ENCODE measurements at places on chromosomes 3 and 15. TPM values are rescaled to one million over a fixed set of nuclear protein-coding genes. Genes with fewer than 3 reads are reported as not detected.

GRCh38 chr15:89197503-89197971, 23.8 kb downstream of the RLBP1 start:
- no peaks in the 10 kb centered on the region for H3K4me1 ChIP-seq
- H3K36me3 ChIP-seq: peaks cover 21% of the 10 kb centered on the region

DNA sequence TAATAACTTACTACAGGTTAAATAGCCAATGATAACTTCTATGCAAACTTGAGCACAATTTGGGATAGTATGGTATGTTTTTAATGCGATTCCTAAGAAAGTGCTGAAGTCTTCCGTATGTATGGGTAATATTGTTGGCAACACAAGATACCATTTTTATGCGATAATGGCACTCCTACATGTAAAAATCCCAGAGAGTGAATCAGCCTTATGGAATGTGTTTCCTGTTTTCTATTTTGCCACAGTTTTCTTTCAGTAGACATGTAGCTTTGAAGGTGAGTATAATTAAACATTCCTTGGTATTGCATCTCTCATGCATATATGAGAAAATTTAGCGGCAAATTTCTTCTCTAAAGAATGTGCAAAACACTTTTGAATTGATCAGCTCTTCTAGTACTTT, 396.8 kb upstream of the AZI2 start:
- H3K27ac ChIP-seq: peak overlapping the region; percentile 95
- no peaks in the 10 kb centered on the region for H3K27me3 ChIP-seq
- no peaks in the 10 kb centered on the region for H3K36me3 ChIP-seq
- DNase-seq: no peak

- no peaks in the 10 kb centered on the region for H3K36me3 ChIP-seq
- H3K4me3 ChIP-seq: no peak overlapping the region
- H3K27ac ChIP-seq: no peak overlapping the region
- H3K4me1 ChIP-seq: peaks cover 23% of the 10 kb centered on the region
- H3K27me3 ChIP-seq: no peaks in the 10 kb centered on the region
These were observed 120.9 kb downstream of the BDH1 start for GRCh38 chr3:197434830-197435229.

GRCh38 chr3:146331967-146332366, 81.1 kb upstream of the PLSCR4 start:
- no peaks in the 10 kb centered on the region for H3K27me3 ChIP-seq
- H3K27ac ChIP-seq: no peak overlapping the region
- no peak for DNase-seq
- H3K4me1 ChIP-seq: no peaks in the 10 kb centered on the region
- H3K4me3 ChIP-seq: no peak overlapping the region

GRCh38 chr3:159922861-159923312, 65.7 kb upstream of the IL12A start:
- peaks cover 11% of the 10 kb centered on the region for H3K4me1 ChIP-seq
- H3K4me3 ChIP-seq: no peak overlapping the region
- H3K27me3 ChIP-seq: no peaks in the 10 kb centered on the region
- DNase-seq: no peak
- no peaks in the 10 kb centered on the region for H3K36me3 ChIP-seq

GRCh38 chr15:91947293-91947679, 93.8 kb downstream of the SLCO3A1 start:
- no peaks in the 10 kb centered on the region for H3K27me3 ChIP-seq
- H3K4me1 ChIP-seq: no peaks in the 10 kb centered on the region
- no peak for DNase-seq
- H3K27ac ChIP-seq: no peak overlapping the region
- no peaks in the 10 kb centered on the region for H3K36me3 ChIP-seq
- H3K4me3 ChIP-seq: no peak overlapping the region

DNA sequence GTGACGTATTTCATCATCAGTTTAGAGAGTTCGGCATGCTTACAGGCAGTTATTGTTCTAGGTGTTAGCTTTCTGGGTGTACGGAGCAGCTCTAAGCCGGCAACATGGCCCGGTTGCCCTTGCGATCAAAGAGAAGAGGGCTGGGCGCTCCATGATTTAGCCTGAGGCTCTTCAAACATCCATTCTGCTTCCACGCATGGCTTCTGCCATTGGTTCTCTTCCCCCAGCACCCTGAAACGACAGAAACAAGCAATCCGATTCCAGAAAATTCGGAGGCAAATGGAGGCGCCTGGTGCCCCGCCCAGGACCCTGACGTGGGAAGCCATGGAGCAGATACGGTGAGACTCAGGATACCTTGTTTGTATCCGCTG, 574 bp downstream of the NGRN start:
- peak overlapping the region; percentile 81 for H3K4me3 ChIP-seq
- peaks cover 34% of the 10 kb centered on the region for H3K36me3 ChIP-seq
- DNase-seq: no peak
- H3K27ac ChIP-seq: peak overlapping the region; percentile 94
- H3K4me1 ChIP-seq: peaks cover 27% of the 10 kb centered on the region
- H3K27me3 ChIP-seq: no peaks in the 10 kb centered on the region

DNA sequence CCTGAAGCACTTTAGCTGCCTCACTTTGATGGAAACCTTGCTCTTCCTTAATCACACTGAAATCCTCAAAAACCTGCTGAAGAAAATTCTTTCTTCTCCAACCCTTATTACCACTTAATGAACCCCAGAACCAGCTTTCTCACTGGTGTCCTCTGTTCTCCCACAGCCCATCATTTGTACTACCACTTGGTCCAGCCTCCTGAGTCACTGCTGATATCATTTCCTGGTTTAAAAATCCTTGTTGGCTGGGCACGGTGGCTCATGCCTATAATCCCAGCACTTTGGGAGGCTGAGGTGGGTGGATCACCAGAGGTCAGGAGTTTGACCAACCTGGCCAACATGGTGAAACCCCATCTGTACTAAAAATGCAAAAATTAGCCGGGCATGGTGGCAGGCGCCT, 418.6 kb upstream of the KCNMB2 start:
- no peak overlapping the region for H3K4me3 ChIP-seq
- no peak for DNase-seq
- H3K27me3 ChIP-seq: no peaks in the 10 kb centered on the region
- no peak overlapping the region for H3K27ac ChIP-seq
- H3K4me1 ChIP-seq: no peaks in the 10 kb centered on the region

GRCh38 chr15:84022516-84022915, 213.1 kb upstream of the GOLGA6L4 start:
- no peak overlapping the region for H3K27ac ChIP-seq
- H3K36me3 ChIP-seq: no peaks in the 10 kb centered on the region
- no peaks in the 10 kb centered on the region for H3K27me3 ChIP-seq
- H3K4me1 ChIP-seq: no peaks in the 10 kb centered on the region
- H3K4me3 ChIP-seq: no peak overlapping the region
- no peak for DNase-seq

GRCh38 chr3:102374863-102375634, 59.8 kb upstream of the ZPLD1 start:
- no peak overlapping the region for H3K27ac ChIP-seq
- no peaks in the 10 kb centered on the region for H3K27me3 ChIP-seq
- no peak for DNase-seq
- no peaks in the 10 kb centered on the region for H3K4me1 ChIP-seq

- H3K27me3 ChIP-seq: no peaks in the 10 kb centered on the region
- no peaks in the 10 kb centered on the region for H3K4me1 ChIP-seq
- no peaks in the 10 kb centered on the region for H3K36me3 ChIP-seq
These were observed 34.5 kb downstream of the ESYT3 start for GRCh38 chr3:138468886-138469285.

DNA sequence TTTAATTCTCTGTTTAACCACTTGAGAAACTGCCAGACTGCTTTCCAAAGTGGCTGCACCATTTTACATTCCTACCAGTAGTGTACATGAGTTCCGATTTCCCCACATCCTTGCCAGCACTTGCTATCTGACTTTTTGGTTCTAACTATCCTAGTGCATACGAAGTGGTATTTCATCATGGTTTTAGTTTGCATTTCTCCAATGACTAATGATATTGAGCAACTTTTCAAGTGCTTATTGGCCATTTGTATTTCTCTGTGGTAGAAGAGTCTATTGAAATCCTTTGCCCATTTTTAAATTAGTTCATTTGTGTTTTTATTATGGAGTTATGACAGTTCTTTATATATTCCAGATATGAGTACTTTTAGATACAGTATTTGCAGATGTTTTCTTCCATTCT, 247.8 kb downstream of the GABRB3 start:
- no peak for DNase-seq
- no peak overlapping the region for H3K4me3 ChIP-seq
- H3K27ac ChIP-seq: no peak overlapping the region
- H3K36me3 ChIP-seq: no peaks in the 10 kb centered on the region

GRCh38 chr3:38101811-38102443, 35.0 kb downstream of the ACAA1 start:
- DNase-seq: no peak
- no peaks in the 10 kb centered on the region for H3K36me3 ChIP-seq
- no peak overlapping the region for H3K27ac ChIP-seq
- H3K4me3 ChIP-seq: no peak overlapping the region
- H3K27me3 ChIP-seq: peaks cover 3% of the 10 kb centered on the region

GRCh38 chr15:78059110-78059839, 18.2 kb downstream of the TBC1D2B start:
- H3K4me1 ChIP-seq: peaks cover 58% of the 10 kb centered on the region
- no peak overlapping the region for H3K27ac ChIP-seq
- H3K4me3 ChIP-seq: no peak overlapping the region

DNA sequence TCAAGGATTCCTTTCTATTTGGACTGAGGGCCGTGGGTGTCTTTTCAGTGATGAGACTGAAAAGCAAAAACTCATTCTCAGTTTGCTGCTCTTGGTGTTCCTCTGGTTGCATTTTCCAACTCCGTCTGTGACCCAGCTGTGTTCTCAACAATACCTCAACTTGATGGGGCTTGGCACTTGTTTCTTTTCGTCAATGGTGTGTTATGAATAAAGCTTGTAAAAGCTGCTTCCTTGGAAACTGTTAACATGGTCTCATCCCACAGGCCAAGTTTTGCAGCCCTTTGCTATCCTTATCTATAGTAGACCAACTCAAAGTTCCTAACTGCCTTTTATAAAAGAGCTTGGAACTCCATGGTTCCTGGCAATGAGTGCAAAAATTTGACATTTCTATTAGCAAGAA, 142.5 kb upstream of the UBE2E1 start:
- H3K27ac ChIP-seq: no peak overlapping the region
- peaks cover 53% of the 10 kb centered on the region for H3K4me1 ChIP-seq
- DNase-seq: no peak
- H3K4me3 ChIP-seq: no peak overlapping the region
- no peaks in the 10 kb centered on the region for H3K27me3 ChIP-seq

DNA sequence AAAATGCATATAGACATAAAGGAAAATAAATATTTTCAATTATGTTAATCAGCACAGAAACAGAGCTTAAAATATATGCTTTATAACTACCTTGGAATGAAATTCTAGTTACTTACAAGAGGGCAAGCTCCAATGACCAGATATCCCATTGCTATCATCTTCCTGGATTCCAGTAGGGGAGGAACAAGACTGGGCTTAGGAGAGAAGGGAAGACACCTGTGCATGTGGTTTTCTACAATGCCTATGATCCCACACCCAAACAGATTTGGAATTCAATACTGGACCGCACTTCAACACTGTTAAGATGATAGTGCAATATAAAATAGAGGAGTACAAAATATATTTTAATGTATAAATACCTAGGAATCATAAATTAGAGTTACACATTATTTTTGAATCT, 79.6 kb downstream of the ARPP21 start:
- no peak overlapping the region for H3K27ac ChIP-seq
- H3K36me3 ChIP-seq: no peaks in the 10 kb centered on the region
- no peaks in the 10 kb centered on the region for H3K27me3 ChIP-seq
- H3K4me3 ChIP-seq: no peak overlapping the region

- H3K4me3 ChIP-seq: no peak overlapping the region
- no peaks in the 10 kb centered on the region for H3K27me3 ChIP-seq
- no peaks in the 10 kb centered on the region for H3K4me1 ChIP-seq
These were observed 37.9 kb downstream of the UBR1 start for GRCh38 chr15:43067717-43068461.

- DNase-seq: no peak
- no peak overlapping the region for H3K27ac ChIP-seq
- no peaks in the 10 kb centered on the region for H3K4me1 ChIP-seq
- H3K4me3 ChIP-seq: no peak overlapping the region
These were observed 83.5 kb upstream of the BCL6 start for GRCh38 chr3:187828579-187829452.

DNA sequence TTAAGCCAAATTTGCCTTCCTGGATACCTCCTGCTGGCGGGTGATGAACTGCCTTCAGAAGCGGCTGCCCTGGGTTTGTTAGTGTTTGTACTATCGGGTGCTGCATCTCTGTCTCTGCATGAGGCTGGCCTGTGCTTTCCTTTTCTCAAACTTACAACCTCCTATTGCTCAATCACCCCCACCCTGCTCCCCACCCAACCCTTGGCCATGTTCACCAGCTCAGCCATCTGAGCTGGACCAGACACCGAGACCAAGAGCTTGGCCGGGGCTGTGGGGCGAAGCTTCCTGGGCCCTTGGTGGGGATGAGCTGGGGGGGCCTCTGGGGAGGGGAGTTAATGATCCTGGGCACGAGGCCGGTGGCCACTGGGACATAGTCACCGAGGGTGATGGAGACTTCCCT, 16.8 kb upstream of the FBLN2 start:
- no peak for DNase-seq
- H3K27ac ChIP-seq: no peak overlapping the region
- no peaks in the 10 kb centered on the region for H3K27me3 ChIP-seq
- H3K4me3 ChIP-seq: no peak overlapping the region
- H3K4me1 ChIP-seq: peaks cover 22% of the 10 kb centered on the region

DNA sequence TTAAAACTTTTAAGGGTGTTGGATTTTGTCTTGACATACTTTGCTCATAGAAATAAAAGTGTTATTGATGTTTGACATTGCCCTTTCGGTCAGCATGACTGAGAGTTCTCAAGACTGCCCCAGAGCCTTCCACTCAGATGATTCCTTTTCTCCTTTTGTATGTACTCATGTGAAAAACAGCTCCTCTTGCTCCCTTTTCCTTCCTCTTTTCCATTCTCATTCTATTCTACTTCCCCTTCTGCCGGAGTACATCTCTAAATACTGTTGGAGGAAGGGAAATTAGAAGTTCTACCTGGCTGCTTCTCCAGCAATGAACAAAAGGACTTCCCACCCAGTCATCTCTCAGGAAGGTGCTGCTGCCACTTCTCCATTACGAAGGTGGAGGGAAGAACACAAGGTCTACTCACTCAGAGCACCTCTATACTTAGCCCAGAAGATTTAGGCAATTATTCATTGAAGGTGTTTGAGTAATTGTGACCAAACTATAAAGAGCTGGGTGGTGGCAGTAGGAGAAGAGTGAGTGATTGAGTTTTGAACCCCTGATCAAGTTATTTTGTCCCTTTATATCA, 163.8 kb upstream of the MBNL1 start:
- no peaks in the 10 kb centered on the region for H3K27me3 ChIP-seq
- H3K4me3 ChIP-seq: no peak overlapping the region
- no peak overlapping the region for H3K27ac ChIP-seq
- no peak for DNase-seq
- no peaks in the 10 kb centered on the region for H3K4me1 ChIP-seq
- no peaks in the 10 kb centered on the region for H3K36me3 ChIP-seq

The SLC49A4 gene
- 10.4 TPM for total RNA-seq

The CFAP100 gene
- total RNA-seq: not detected

The CSNK1G1 gene
- 14.2 TPM for total RNA-seq

The NR2E3 gene
- not detected for total RNA-seq

The ST8SIA2 gene
- 3.9 TPM for total RNA-seq

The CASR gene
- total RNA-seq: not detected

The CCDC9B gene
- 29.5 TPM for total RNA-seq

The STARD9 gene
- total RNA-seq: 7.4 TPM

The RBP2 gene
- not detected for total RNA-seq

The HIGD2B gene
- not detected for total RNA-seq

The TEX9 gene
- total RNA-seq: 0.16 TPM

Data from SJSA1 (cell line).